Tibial artery (tissue), 4 donors: ENCODE measurements at places on chromosomes 6 and 20.

GRCh38 chr20:18916886-18917750, 103.5 kb downstream of the SCP2D1 start:
- DNase-seq, result no peak

GRCh38 chr6:131058236-131058635, 4.8 kb downstream of the EPB41L2 start:
- DNase-seq, result no peak

DNA sequence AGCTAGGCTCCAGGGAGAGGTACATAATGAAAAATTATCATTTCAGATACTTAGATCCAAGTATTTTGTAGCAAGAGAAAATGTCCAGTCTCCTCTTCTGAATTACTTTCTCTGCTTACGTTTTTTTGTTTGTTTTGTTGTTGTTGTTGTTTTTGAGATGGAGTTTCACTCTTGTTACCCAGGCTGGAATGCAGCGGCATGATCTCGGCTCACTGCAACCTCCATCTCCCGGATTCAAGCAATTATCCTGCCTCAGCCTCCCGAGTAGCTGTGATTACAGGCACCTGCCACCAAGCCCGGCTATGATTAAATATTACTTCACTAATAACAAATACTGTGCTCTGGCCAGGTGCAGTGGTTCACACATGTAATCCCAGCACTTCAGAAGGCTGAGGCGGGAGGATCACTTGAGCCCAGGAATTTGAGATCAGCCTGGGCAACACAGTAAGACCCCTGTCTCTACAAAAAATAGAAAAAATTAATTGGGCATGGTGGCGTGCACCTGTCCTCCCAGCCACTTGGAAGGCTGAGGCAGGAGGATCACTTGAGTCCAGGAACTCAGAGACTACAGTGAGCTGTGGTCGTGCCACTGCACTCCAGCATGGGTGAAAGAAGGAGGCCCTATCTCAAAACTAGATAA, 155.0 kb upstream of the JARID2 start:
- DNase-seq, result no peak

DNA sequence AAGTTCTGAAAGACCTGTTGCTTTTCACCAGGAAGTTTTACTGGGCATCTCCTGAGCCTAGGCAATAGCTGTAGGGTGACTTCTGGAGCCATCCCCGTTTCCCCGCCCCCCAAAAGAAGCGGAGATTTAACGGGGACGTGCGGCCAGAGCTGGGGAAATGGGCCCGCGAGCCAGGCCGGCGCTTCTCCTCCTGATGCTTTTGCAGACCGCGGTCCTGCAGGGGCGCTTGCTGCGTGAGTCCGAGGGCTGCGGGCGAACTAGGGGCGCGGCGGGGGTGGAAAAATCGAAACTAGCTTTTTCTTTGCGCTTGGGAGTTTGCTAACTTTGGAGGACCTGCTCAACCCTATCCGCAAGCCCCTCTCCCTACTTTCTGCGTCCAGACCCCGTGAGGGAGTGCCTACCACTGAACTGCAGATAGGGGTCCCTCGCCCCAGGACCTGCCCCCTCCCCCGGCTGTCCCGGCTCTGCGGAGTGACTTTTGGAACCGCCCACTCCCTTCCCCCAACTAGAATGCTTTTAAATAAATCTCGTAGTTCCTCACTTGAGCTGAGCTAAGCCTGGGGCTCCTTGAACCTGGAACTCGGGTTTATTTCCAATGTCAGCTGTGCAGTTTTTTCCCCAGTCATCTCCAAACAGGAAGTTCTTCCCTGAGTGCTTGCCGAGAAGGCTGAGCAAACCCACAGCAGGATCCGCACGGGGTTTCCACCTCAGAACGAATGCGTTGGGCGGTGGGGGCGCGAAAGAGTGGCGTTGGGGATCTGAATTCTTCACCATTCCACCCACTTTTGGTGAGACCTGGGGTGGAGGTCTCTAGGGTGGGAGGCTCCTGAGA, at the start of gene HFE:
TSS of gene HFE (plus strand) at position 146 of the 832 bp plus-strand sequence. CDS start at position 158, 12 bp downstream.
- peak; percentile 44 for DNase-seq

- no peak for DNase-seq
Observed at GRCh38 chr6:6721606-6722005, 133.1 kb downstream of the LY86 start.

DNA sequence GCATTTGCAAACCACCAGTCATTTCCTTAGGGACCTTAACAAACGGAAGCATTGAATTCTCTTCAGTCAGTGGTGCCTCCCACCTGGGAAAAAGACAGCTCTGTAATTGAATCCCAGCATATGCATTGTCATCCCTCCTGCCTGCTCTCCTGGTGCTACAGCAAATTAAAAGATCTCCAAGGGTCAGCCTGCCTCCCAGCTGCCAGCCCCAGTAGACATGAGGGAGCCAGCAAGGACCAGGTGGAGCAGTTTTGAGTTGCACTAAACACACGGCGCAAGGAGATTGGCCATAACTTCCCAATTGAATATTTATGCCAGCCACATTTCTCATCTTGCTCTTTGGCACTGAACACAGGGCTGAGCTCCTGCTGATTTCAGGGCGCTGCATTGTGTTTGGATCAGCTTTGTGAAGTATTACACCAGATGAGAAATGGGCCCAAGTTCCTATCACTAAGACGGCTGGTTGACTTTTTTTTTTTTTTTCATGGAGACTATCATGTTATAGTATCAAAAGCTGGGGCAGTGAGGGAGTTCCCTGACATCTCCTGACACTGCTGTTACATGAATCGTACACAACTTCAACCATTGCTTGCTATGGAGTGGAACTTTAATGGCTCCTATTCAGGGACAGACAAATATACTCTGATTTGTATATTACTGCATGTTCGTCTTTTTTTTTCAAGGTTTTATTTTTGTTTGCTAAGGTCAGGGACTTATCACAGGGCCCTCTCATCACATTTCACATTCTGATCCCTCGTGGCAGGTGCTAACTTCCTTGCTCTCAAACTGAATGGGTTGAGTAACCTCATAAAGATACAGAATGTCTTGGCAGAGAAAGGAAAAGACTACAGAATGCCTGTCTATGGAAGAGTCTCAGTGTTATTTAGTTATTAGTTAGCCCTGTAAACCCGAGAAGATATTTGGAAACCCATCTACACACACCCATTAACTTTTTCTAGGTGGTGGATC, 191.1 kb downstream of the EYA4 start:
- DNase-seq, result no peak
